Osteocyte (in vitro differentiated cells): ENCODE measurements at places on chromosomes 11 and 22.
A peak's percentile ranks its signal among the peaks of the same experiment; 100 is the strongest.

DNA sequence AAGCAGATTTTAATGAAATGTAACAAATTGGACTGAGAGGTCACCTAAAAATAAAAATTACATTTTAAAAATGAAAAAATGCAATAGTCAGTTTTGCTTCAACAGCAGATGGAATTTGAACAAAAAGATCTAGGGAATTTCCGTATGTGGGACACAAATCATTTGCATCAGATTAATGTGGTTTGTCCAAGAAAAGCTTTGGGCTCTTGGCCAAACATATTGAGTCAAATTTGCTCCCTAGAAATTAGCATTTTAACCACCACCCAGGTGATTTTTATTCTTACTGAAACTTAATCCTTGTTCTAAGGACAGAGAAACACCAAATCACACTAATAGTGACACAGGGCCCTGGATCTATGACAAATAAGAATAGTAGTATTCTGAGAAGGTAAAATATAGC, 1477.8 kb downstream of the FAM181B start:
- H3K27ac ChIP-seq, result no peak overlapping the region
- no peaks in the 10 kb centered on the region for H3K36me3 ChIP-seq
- no peak for DNase-seq
- no peak overlapping the region for H3K4me3 ChIP-seq

DNA sequence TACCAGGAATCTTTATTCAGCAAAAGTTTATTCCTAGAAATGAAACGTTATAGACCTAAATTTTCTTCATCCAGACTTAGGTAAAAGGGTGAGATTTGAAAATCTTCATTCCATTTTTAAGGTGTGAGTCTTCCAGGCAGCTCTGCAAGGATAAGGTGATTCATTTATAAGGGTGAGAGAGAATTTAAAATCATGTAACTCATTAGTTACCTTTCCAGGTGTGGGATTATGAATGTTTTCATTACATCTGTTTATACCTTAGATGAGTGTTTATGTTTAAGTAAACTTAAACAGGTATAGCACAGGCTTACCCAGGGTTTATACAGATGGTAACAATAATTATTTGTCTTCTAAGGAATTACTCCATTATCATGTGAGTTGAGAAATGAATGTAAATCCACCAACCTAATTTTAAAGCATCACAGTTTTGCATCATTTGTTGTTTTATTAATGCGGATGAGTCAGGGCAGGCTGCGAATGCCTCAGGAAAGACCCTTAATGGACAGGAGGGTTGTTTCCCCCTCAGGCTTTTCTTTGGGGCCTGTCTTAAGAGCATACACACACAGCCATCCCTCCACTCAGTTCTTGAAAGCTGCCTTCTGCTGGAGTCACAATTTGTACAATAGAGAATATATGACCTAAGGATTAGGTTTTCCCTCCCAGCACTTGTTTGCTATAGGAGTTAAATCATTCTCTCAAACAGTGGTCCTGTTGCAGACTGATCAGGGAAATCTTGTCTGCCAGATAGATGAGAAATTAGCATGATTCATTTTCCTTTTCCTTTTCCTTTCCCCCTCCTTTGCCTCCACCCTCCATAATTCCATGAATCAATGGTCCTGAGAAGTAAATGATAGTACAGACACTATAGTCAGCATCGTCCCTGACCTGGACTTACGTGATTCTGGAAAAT, 3.0 kb downstream of the PRSS23 start:
- peak overlapping the region; percentile 86 for H3K27ac ChIP-seq
- DNase-seq, result no peak
- peak overlapping the region; percentile 89 for H3K4me3 ChIP-seq
- peaks cover 80% of the 10 kb centered on the region for H3K4me1 ChIP-seq

DNA sequence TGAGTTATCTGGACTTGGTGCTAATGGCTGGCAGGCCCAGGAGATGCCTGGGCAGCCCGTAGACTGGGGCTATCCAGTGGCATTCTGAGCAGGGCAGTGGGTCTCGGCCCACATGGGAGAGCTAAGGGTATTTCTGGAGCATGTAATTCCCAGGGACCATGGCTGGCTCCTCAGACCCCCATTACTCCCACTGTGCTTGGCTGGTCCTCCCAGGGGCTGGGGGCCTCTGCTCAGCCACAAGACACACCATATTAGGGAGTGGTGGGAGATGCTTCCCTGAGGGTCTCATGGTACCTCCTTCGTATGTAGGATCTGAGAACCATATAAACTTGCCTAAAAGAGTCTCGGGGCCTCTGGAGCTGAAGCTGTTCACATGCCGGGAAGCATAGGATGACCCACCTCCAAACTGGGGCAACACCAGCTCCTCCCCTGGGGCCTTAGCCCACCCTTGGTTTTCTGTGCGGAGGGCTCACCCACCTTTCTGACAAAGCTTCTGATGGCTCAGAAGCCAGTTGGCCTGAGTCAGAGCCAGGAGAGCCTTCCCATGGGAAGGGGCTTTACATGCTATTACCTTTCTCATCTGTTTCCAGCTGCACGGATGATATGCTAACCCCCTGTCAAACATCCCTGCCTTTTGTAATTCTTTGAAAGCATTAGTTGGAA, 9.5 kb upstream of the FTH1 start:
- no peak overlapping the region for H3K4me3 ChIP-seq
- no peak overlapping the region for H3K27ac ChIP-seq
- DNase-seq, result no peak
- no peaks in the 10 kb centered on the region for H3K27me3 ChIP-seq

- H3K27me3 ChIP-seq, result no peaks in the 10 kb centered on the region
- H3K4me3 ChIP-seq, result no peak overlapping the region
- DNase-seq, result no peak
- peaks cover 7% of the 10 kb centered on the region for H3K4me1 ChIP-seq
- no peaks in the 10 kb centered on the region for H3K36me3 ChIP-seq
These were observed 231.4 kb downstream of the BLID start for GRCh38 chr11:121884626-121885025.

DNA sequence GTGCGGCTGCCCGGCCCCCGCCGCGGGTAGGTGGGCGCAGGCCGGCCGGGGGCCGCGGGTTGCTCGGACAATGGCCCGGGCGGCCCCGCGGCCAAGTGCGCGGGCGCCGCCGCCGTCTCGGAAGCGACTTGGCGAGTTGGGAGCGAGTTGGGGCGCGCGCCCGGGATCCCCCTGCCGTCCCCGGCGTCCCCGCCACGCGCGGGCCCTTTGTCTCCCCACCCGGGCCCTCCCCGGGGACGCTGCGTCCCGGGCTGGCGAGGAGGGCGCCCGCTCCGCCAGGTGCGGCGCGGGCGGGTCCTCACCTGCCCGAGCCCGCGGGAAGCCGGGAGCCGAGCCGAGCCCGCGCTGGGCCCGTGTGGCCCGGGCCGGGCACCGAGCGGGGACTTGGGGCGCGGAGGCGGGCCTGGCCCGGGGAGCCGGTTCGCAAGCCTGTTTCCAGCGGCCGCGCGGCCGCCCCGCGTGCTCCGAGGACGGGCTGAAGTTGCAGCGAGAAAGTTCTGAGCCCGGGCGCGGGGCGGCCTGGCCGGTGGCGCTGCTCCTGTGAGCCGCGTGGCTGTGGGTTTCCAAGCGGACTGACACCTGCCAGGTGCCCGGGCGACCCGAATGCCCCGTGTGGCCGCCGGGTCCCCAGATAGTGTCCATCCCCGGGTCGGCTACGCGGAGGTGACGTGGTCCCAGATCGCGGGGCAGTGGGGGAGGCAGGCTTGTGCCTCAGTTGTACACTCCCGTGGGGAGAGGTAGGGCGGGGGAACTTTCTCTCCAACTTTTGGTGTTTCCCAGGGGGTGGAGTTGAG, 586 bp downstream of the LRP5 start:
- no peak for DNase-seq
- peak overlapping the region; percentile 94 for H3K27ac ChIP-seq
- peaks cover 58% of the 10 kb centered on the region for H3K4me1 ChIP-seq
- H3K27me3 ChIP-seq, result no peaks in the 10 kb centered on the region

- no peaks in the 10 kb centered on the region for H3K36me3 ChIP-seq
- peaks cover 40% of the 10 kb centered on the region for H3K4me1 ChIP-seq
- H3K4me3 ChIP-seq, result no peak overlapping the region
- H3K27me3 ChIP-seq, result no peaks in the 10 kb centered on the region
- DNase-seq, result no peak
These were observed 36.9 kb upstream of the GNB1L start for GRCh38 chr22:19891317-19892256.

DNA sequence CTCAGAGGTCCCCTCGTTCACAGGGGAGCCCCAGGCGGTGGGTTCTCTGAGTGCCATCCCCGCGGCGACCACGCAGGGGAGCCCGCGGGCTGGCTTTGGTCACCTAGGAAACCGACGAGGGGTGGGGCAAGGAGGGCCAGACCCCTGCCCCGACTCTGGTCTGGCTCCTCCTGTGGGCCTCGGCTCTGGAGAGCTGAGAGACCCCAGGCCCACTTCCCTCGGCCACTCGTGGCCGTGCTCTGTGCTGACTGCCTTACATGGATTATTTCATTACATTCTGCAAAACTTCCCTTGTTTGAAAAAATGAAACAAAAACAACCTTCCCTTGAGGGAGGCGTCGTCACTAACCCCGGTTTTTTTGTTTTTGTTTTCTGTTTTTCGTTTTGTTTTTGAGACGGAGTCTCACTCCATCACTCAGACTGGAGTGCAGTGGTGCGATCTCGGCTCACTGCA, 15.1 kb upstream of the CYTH4 start:
- H3K4me1 ChIP-seq, result peaks cover 10% of the 10 kb centered on the region
- H3K4me3 ChIP-seq, result peak overlapping the region; percentile 67
- peaks cover 9% of the 10 kb centered on the region for H3K27me3 ChIP-seq
- no peaks in the 10 kb centered on the region for H3K36me3 ChIP-seq

- no peak for DNase-seq
- peaks cover 5% of the 10 kb centered on the region for H3K4me1 ChIP-seq
- H3K27ac ChIP-seq, result no peak overlapping the region
- no peaks in the 10 kb centered on the region for H3K36me3 ChIP-seq
These were observed 28.6 kb downstream of the GNAZ start for GRCh38 chr22:23098718-23099530.

DNA sequence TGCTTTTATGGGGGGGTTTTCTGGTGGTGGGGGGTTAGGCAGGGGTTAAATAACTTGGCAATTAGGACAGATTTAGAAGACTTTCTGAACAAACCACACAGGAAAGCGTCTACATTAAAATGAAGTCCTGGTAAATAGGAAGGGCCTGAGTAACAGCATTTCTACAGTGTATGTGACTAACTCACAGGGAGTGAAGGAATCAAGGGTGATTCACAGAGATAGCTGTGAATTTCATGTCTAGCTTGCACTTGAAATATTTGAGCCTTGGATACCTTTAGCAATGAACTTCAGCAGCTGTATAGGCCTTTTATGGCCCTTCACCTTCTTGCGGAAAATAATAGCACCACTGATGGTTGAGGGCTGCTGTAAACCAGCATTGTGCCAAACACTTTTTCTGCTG, 26.1 kb upstream of the LDHA start:
- DNase-seq, result peak; percentile 2
- peaks cover 43% of the 10 kb centered on the region for H3K36me3 ChIP-seq
- no peak overlapping the region for H3K4me3 ChIP-seq
- H3K27ac ChIP-seq, result peak overlapping the region; percentile 54
- H3K4me1 ChIP-seq, result peaks cover 28% of the 10 kb centered on the region
- no peaks in the 10 kb centered on the region for H3K27me3 ChIP-seq

- peaks cover 50% of the 10 kb centered on the region for H3K4me1 ChIP-seq
- peak overlapping the region; percentile 80 for H3K4me3 ChIP-seq
- H3K27me3 ChIP-seq, result no peaks in the 10 kb centered on the region
- peaks cover 2% of the 10 kb centered on the region for H3K36me3 ChIP-seq
- DNase-seq, result no peak
These were observed 2.0 kb upstream of the VEGFB start for GRCh38 chr11:64232182-64232966.

- DNase-seq, result peak; percentile 91
- H3K4me3 ChIP-seq, result no peak overlapping the region
- peaks cover 2% of the 10 kb centered on the region for H3K36me3 ChIP-seq
- H3K4me1 ChIP-seq, result peaks cover 14% of the 10 kb centered on the region
- peak overlapping the region; percentile 73 for H3K27ac ChIP-seq
- H3K27me3 ChIP-seq, result no peaks in the 10 kb centered on the region
These were observed 65.0 kb downstream of the SFI1 start for GRCh38 chr22:31561238-31561887.

DNA sequence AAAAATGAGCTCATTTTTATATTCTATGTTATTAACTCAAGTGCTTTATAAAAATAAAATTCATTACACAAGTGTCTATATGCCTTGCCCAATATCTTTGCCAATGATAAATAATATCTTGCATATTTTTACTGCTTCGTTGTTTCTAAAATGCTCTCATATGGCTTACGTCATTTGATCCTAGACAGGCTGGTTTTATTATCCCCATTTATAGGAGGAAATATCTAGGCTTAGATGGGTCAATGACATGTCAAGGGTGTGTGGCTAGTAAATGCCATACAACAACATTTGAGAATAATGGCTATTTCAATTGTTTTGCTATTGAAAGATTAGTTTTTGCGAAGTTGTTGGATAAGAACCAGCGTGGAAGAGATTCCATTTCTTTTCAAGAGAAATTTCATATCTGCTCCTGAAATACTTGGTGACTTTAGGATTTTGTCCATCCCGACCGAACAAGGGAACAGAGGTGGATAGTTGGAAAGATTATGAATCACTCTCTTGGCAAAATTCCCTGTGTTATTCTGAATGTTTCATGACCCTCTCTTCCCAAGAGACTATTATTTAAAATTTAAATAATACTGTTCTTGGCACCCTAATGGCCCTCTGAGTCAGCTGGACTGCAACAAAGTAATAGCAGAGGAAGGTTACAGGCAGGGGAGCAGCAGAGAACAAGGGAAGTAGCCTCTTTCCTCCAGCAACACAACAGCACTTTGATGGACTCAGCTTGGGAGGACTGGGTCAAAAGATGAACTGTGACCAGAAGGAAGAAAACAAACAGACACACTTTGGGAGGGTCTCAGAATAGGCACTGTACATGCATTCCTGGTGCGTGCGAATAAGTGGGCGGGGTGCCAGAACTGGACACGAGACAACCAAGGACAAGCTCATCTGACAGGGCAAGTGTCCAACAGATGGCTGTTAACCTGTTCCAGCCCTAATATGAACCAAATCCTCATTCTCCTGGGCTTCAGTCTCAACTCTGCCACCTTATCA, 94.5 kb downstream of the ME3 start:
- H3K4me1 ChIP-seq, result peaks cover 81% of the 10 kb centered on the region
- peaks cover 2% of the 10 kb centered on the region for H3K36me3 ChIP-seq
- peak overlapping the region; percentile 27 for H3K4me3 ChIP-seq
- H3K27ac ChIP-seq, result peak overlapping the region; percentile 87
- H3K27me3 ChIP-seq, result no peaks in the 10 kb centered on the region

DNA sequence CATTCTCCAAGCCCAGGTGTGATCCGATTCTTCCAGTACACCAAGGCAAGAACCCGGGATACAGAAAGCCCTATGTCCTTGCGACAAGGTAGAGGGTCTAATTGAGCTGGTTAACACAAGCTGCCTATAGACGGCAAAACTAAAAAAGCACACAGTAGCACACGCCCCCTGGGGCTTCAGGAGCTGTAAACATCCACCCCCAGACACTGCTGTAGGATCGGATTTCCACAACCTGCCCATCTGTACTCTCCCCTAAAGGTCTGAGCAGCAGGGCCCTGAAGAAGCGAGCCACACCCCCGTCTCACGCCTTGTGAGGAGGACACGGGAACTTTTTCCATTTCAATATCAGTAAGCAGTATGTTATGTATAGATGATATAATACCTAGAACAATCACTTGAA, 624.7 kb downstream of the BUD13 start:
- no peak overlapping the region for H3K4me3 ChIP-seq
- peak; percentile 66 for DNase-seq
- no peaks in the 10 kb centered on the region for H3K36me3 ChIP-seq
- H3K27me3 ChIP-seq, result peaks cover 34% of the 10 kb centered on the region
- H3K27ac ChIP-seq, result no peak overlapping the region
